ENCODE measurements at places on chromosomes 13 and 19.

DNA sequence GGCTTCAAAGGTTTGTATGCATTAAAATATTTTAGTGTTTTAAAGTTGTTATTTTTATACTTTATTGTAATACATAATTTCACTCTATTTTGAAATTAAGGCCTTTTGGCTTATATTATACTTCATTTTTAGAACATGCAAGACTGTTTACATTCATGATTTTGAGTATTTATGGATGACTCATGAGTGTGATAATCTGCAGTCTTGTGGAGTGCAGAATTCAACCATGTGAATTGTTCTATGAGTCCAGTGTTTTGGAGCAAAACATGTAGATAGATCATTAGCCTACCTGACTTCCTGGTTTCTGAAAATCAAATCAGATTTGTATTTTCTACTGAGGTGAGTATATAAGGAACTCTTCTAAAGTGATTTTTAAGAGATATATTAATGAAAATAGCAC, 241.8 kb downstream of the PCCA start:
- no peak for DNase-seq

GRCh38 chr13:29402166-29402636, 193.3 kb downstream of the SLC7A1 start:
- no peak for DNase-seq

DNA sequence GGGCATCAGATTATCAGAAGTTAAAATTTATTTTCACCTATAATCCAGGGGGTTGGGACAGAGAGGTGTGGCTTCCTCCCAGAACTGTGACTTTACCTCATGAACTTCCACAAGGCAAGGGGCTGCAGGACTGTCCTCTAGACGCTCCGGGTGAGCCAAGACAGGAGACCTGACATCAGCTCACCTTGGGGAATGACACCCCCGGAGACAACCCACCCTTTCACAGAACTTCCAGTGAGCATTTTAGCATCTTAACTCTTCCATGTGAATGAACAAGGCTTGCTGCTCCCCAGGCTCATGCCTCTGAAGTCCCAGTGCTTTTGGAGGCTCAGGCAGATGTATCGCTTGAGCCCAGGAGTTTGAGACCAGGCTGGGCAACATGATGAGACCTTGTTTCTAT, 29.4 kb upstream of the TFDP1 start:
- DNase-seq = no peak

GRCh38 chr13:80329250-80329649, 11.7 kb downstream of the SPRY2 start:
- no peak for DNase-seq

DNA sequence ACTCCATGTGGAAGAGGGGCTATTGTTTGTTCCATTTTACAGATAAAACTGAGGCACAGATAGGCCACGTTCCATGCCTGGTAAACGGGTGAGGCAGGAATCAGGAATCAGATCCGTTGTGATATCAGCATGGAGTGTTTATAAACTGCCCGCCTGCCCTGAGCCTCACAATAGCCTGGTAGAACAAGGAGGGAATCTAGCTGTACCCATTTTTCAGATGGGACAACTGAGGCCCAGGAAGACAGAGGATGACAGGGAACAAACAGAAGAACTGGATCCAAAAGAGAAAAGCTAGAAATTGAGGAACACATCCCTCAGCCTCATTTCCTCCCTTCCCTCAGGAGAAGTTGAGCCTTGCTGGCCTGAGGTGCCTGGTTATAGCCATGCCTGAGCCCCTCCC, 32.5 kb downstream of the CERS4 start:
- DNase-seq = no peak

DNA sequence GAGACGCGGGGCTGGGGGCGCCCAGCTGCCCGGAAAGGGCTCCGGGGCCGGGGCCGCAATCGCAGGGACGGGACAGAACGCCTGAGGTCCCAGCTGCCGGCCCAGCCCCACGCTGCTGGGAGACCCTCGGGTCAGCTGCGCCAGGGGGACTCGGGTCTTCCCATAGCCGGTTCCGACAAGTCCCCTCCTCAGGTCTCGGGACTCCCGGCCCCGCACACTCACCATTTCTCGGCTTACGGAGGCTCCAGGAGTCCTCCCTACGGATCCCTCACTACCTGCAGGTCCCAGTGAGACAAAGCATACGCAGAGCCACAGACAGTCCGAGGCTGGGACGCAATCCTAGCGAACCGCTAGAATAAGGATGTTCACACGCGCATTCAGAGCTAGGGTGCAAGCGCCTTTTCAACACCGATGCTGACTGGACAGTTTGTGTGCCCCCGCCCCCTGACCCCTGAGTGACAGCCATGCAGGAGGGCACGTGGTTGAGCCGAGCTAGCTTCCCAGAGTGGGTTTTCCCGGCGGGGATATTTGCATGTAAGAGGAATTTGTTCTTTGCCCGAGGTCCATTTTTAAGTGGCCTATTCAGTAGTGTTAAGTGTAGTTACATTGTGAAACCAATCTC, 13.6 kb downstream of the ZNF490 start:
- DNase-seq = no peak

DNA sequence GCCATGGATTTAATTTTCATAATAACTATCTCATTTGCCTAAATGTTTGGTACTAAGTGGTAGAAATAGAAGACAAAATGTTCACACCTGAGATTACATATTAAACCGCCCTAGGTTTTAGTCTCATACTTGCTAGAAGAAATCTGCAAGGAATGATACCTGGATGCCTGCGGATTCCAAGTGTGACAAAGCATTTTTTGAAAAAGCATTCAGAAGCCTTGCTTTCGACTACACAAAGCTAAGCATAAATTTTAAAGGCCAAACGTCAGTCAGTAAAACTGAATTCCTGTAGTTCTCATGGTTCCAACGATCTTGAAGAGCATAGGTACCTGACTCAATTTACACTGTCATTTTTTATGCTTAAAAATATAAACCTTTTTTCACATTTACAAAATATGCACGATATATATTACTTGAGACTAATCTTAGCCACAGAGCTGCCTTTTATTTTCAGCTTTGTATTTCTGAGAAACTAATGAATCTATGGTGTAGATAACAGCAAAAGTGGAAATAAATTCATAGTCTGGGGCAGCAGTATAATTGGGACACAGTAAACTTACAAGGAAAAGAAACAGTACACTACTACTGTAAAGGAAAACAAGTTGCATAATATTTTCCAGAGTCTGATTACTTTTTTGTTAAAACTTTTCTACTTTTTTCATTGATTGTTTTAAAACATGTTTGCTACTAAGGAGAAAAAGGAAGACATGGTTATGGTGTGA, 1.2 kb upstream of the LRRC63 start:
- DNase-seq = no peak

- no peak for DNase-seq
Observed at GRCh38 chr19:3125900-3126524, 9.8 kb upstream of the GNA15 start.

DNA sequence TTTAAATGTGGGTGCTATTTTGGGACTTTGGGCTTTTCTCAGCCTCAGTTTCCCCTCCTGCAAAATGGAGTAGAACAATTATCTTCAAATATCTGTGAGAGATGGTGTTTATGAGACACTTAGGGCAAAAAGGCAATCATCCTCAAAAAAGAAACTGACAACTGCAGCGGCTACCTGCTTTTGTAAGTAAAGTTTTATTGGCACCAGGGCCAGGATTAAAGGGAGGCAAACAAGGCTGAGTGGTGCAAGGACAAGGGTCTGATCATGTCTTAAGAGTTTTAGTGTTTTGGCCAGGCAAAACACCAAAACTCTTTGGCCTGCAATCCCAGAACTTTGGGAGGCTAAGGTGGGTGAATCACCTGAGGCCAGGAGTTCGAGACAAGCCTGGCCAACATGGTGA, 1.3 kb upstream of the MAST3 start:
- no peak for DNase-seq
